CD4-positive, alpha-beta memory T cell (primary cell): ENCODE measurements at places on chromosomes 4 and X. TPM values are rescaled to one million over a fixed set of nuclear protein-coding genes. Genes with fewer than 3 reads are reported as not detected.
A peak's percentile ranks its signal among the peaks of the same experiment; 100 is the strongest.

The IRS4 gene
- total RNA-seq = not detected

The GLRA3 gene
- not detected for total RNA-seq

The IL21 gene
- 0.28 TPM for total RNA-seq

The TMEM129 gene
- 42.1 TPM for total RNA-seq

The ASMTL gene
- 37.9 TPM for total RNA-seq

The UCP1 gene
- not detected for total RNA-seq

DNA sequence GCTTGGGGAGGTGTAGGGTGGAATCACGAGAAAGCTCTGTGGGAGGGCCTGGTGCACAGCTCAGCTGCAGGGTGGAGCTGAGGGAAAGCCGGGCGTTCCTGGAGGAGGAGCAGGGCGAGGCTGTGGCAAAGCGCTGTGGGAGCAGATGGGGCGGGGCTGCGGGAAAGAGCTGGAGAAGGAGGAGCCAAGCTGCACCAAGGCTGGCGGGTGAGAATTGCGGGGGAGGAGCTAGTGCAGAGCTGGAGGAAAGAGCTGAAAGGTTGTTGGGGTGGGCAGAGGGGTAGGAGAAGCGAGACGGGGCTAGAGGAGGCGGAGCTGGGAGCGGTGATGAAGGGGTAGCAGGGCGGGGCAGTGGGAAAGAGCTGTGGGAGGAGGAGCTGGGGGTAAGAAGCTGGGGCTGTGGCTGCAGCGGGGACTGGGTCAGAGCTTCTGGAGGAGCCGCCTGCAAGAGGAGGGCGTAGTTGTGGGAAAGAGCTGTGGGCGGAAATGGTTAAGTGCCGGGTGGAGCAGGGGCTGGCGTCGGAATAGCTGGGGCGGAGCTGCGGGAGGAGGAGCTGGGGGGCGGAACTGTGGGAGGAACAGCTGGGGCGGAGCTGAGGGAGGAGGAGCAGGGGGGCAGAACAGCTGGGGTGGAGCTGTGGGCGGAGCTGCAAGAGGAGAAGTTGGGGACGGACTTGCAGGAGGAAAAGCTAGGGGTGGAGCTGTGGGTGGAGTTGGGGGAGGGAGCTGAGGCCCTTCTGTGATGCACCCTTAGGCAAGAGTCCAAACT lies 1.8 kb upstream of the EOLA2 start:
- H3K4me3 ChIP-seq = peak overlapping the region; percentile 52
- peaks cover 11% of the 10 kb centered on the region for H3K4me1 ChIP-seq
- H3K27ac ChIP-seq = peak overlapping the region; percentile 68
- H3K36me3 ChIP-seq = no peaks in the 10 kb centered on the region

DNA sequence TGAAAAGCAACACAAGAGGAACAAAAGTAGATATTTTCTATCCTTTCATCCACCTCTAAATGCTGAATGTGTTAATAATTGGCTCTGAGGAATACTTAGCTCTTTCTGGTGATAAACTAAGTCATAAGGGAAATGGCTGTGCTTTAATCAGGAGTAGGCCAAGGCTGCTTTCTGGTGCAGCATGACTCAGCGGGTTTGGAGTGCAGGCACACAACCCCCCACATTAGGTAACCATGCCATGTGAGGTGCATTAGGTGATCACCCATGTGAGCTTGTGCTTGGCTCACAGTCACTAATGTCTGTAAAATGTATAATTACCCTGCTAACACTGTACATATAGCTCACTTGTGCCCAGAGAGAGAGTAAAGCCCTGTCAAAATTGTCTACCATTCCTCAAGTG lies 57.2 kb downstream of the USP38 start:
- H3K27me3 ChIP-seq = no peaks in the 10 kb centered on the region
- H3K4me1 ChIP-seq = no peaks in the 10 kb centered on the region
- no peak for DNase-seq
- no peak overlapping the region for H3K27ac ChIP-seq

GRCh38 chrX:134932528-134933217 lies 58.1 kb upstream of the SMIM10 start:
- H3K36me3 ChIP-seq = no peaks in the 10 kb centered on the region
- no peaks in the 10 kb centered on the region for H3K27me3 ChIP-seq
- no peak overlapping the region for H3K27ac ChIP-seq
- H3K4me1 ChIP-seq = no peaks in the 10 kb centered on the region
- H3K4me3 ChIP-seq = no peak overlapping the region
- no peak for DNase-seq

- no peak overlapping the region for H3K4me3 ChIP-seq
- no peak for DNase-seq
- no peaks in the 10 kb centered on the region for H3K36me3 ChIP-seq
- H3K4me1 ChIP-seq = no peaks in the 10 kb centered on the region
- H3K27ac ChIP-seq = no peak overlapping the region
- no peaks in the 10 kb centered on the region for H3K27me3 ChIP-seq
Measured at GRCh38 chr4:157706155-157706554, 466.7 kb downstream of the GASK1B start.

DNA sequence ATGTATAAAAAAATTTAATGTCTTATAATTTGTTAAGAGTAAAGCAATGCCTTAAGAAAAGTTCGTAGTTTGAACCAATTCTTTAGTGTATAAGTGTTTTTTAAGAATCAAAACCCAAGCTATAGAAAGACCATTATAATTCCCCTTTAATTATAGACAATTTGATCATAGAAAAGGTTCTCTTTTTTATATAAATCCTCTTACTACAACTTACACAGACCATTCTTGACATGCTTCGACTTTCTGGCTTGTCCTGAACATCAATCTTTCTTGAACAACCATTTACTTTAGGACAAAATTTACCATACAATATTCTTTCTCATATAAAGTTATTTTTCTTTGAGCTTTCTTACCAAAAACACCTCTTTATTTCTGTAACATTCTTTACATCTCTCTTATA lies 330.5 kb upstream of the SPANXN1 start:
- H3K27me3 ChIP-seq = no peaks in the 10 kb centered on the region
- no peak overlapping the region for H3K27ac ChIP-seq
- no peak overlapping the region for H3K4me3 ChIP-seq

GRCh38 chr4:26126994-26127393 lies 193.8 kb upstream of the RBPJ start:
- H3K36me3 ChIP-seq = no peaks in the 10 kb centered on the region
- no peak overlapping the region for H3K27ac ChIP-seq
- no peaks in the 10 kb centered on the region for H3K27me3 ChIP-seq
- peaks cover 27% of the 10 kb centered on the region for H3K4me1 ChIP-seq

DNA sequence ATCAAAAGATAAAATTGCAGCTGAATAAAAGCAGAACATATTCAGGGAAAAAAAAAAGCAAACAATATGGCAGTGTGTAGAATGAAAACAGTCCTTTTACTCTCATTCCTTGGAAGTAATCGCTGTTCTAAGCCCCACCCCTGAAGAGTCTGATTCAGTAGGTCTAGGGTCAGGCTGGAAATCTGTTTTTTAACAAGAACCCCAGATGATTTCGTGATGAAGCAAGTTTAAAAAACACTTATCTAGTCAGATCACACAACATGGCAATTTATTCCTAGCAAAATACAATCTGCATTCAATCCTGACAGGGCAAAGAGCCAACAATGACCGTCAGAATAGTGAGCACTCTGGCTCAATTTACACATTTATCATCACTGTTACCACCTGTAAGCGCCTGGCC lies 16.1 kb downstream of the FAM120C start:
- H3K27me3 ChIP-seq = no peaks in the 10 kb centered on the region
- no peak overlapping the region for H3K27ac ChIP-seq
- no peak overlapping the region for H3K4me3 ChIP-seq
- no peaks in the 10 kb centered on the region for H3K36me3 ChIP-seq

DNA sequence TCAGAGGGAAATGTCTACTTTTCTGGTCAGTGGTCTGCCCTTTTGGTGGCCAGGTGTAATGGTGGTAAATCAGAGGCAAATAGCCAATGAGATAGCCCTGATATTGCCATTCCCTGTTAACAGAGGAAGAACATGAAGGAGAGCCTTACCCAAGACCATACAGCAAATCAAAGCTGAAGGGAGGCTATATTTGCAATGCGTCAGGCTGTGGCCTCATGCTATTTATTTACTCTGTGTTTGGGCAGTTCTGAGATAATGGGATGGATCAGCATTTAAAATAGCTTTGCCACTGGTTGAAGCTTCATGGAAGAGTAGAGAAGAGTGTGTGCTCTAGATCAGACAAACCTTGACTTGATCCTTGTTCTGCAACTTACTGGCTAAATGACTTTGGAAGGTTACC lies 73.3 kb upstream of the MAML3 start:
- no peaks in the 10 kb centered on the region for H3K36me3 ChIP-seq
- no peak overlapping the region for H3K27ac ChIP-seq
- H3K27me3 ChIP-seq = no peaks in the 10 kb centered on the region
- no peak overlapping the region for H3K4me3 ChIP-seq
- DNase-seq = no peak
- H3K4me1 ChIP-seq = no peaks in the 10 kb centered on the region

DNA sequence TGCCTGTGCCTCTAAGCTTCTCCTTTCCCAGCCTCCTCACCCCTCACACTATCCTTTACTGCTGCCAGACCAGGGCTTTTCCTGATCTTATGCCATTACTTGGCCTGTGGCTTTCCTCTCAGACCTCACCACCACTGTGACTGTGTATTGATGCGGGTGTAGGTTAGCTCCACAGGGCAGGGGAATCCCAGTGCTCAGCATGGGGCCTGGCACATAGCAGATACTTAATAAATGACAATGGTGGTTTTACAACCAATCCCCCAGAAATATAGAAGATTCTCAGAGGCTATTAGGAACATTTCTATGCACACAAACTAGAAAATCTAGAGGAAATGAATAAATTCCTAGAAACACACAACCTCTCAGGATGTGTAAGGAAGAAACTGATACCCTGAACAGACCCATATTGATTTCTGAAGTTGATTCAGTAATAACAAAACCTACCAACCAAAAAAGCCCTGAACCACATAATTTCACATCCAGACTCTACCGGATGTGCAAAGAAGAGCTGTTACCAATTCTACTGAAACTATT lies 129.6 kb upstream of the QRFPR start:
- no peak overlapping the region for H3K4me3 ChIP-seq
- no peaks in the 10 kb centered on the region for H3K4me1 ChIP-seq
- H3K27me3 ChIP-seq = no peaks in the 10 kb centered on the region
- H3K36me3 ChIP-seq = no peaks in the 10 kb centered on the region
- no peak for DNase-seq
- no peak overlapping the region for H3K27ac ChIP-seq

DNA sequence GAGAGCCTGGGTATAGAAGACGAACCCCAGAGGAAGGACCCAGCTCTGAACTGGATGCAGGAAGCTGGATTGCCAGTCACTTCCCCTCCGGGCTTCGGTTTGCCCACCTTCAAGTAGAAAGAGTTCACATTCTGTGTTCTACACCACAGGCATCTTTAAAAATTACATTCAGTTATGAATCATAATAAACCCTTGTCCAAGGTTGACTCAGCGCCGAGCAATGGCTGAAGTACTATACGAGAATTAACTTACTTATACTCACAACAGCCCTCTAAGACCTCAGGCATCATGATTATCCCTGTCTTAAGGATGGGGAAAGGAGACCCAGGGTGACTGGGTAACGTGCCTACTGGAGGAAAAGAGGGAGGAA lies 72.5 kb downstream of the EVC2 start:
- H3K27ac ChIP-seq = no peak overlapping the region
- H3K4me1 ChIP-seq = no peaks in the 10 kb centered on the region
- no peaks in the 10 kb centered on the region for H3K36me3 ChIP-seq

DNA sequence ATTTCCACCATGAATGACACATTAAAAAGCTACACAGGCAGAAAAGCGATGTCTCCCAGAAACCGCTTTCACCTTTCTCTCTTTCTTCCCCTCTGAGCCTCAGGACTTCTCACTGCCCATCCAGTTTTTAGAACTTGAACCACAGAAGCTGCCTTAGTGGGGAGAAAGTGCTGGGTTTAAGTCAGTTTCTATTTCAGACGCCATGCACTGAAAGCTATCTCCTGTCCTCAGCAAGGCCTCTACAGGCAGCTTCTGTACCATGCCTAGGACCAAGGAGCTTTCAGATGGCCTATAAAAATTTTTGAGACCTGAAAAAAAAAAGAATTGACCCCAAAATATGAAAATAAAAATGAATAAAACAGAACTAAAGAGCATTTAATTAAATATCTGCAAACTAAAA lies 34.5 kb downstream of the RAB33B start:
- H3K27ac ChIP-seq = no peak overlapping the region
- H3K36me3 ChIP-seq = no peaks in the 10 kb centered on the region
- no peak for DNase-seq

- H3K4me1 ChIP-seq = no peaks in the 10 kb centered on the region
- no peak for DNase-seq
- H3K27me3 ChIP-seq = no peaks in the 10 kb centered on the region
- H3K27ac ChIP-seq = no peak overlapping the region
- peaks cover 4% of the 10 kb centered on the region for H3K36me3 ChIP-seq
- no peak overlapping the region for H3K4me3 ChIP-seq
Measured at GRCh38 chrX:15804563-15804962, 14.3 kb downstream of the ZRSR2 start.

- no peaks in the 10 kb centered on the region for H3K4me1 ChIP-seq
- no peak overlapping the region for H3K4me3 ChIP-seq
- H3K36me3 ChIP-seq = no peaks in the 10 kb centered on the region
- DNase-seq = no peak
- H3K27me3 ChIP-seq = no peaks in the 10 kb centered on the region
- H3K27ac ChIP-seq = no peak overlapping the region
Measured at GRCh38 chrX:1725472-1725871, 110.6 kb downstream of the ASMT start.

- H3K4me3 ChIP-seq = no peak overlapping the region
- no peak for DNase-seq
- no peak overlapping the region for H3K27ac ChIP-seq
- H3K36me3 ChIP-seq = no peaks in the 10 kb centered on the region
Measured at GRCh38 chr4:3285558-3286334, 7.1 kb upstream of the RGS12 start.

DNA sequence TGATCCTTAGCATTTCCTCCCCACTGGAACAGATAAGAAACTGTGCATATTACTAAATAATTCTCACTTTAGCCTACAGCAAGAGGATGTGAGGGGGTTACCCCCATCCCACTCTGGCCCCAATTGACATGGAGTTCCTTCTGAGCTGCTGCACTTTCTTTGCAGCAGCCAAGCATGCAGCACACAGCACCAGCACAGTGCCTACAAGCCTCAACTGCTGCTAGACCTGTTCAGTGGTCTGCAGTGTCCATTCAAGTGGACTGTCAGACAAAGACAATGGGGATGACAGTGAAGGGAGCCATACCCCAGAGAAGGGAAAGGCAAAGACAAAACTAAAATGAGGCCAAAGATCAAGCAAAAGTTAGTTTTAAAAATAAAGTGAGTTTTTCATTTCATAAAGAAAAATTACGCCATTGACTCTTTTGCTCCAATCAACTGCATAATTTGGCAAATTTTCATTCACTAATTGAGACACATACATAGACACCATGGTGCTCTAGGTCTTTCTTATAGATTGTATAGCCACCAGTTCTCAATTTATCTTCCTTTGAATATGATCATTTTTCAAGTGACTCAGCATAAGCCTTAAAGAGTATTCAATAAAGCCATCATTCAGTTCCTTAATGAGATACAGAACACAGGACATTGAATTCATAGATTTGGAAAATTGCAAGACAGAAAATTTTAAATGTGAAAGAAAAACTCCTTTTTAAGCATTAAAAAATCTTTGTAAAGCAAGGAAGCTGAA lies 410.6 kb downstream of the HNRNPD start:
- no peaks in the 10 kb centered on the region for H3K36me3 ChIP-seq
- no peaks in the 10 kb centered on the region for H3K4me1 ChIP-seq
- no peaks in the 10 kb centered on the region for H3K27me3 ChIP-seq
- no peak for DNase-seq
